GM23248 (cell line): ENCODE measurements at places on chromosomes 4 and X. TPM values are rescaled to one million over a fixed set of nuclear protein-coding genes. Genes with fewer than 3 reads are reported as not detected.

XK gene
- not detected in 2 replicates for polyA plus RNA-seq

USP51 gene
- 0.23 and 0.48 TPM in 2 replicates for polyA plus RNA-seq

DMP1 gene
- polyA plus RNA-seq: not detected in 2 replicates

GUCY1A1 gene
- polyA plus RNA-seq: 0.05 TPM in 1 of 2 replicates, not detected in the other

HCFC1 gene
- 12.5 and 12.6 TPM in 2 replicates for polyA plus RNA-seq

MAPK10 gene
- 0.73 and 1.1 TPM in 2 replicates for polyA plus RNA-seq

KLHL13 gene
- polyA plus RNA-seq: 0.11 TPM in 1 of 2 replicates, not detected in the other

COL4A6 gene
- polyA plus RNA-seq: 0.06 and 0.11 TPM in 2 replicates

IDUA gene
- polyA plus RNA-seq: 26.4 and 28.8 TPM in 2 replicates

ATP1B4 gene
- not detected in 2 replicates for polyA plus RNA-seq

PCDH19 gene
- 0.05 and 0.16 TPM in 2 replicates for polyA plus RNA-seq

PQBP1 gene
- 45.4 and 49.7 TPM in 2 replicates for polyA plus RNA-seq

CT83 gene
- not detected in 2 replicates for polyA plus RNA-seq

NEXMIF gene
- not detected in 2 replicates for polyA plus RNA-seq

- DNase-seq: no peak
Observed at GRCh38 chr4:125346616-125347015, 31.9 kb downstream of the FAT4 start.

- peak; percentile 80 for DNase-seq
Observed at GRCh38 chr4:158253350-158253980, 43.2 kb downstream of the TMEM144 start.

GRCh38 chr4:125773502-125773901, 458.7 kb downstream of the FAT4 start:
- DNase-seq: no peak

GRCh38 chr4:870951-871350, 45.0 kb upstream of the CPLX1 start:
- DNase-seq: no peak

- peak; percentile 37 for DNase-seq
Observed at GRCh38 chrX:40496728-40497127, 84.0 kb upstream of the ATP6AP2 start.

DNA sequence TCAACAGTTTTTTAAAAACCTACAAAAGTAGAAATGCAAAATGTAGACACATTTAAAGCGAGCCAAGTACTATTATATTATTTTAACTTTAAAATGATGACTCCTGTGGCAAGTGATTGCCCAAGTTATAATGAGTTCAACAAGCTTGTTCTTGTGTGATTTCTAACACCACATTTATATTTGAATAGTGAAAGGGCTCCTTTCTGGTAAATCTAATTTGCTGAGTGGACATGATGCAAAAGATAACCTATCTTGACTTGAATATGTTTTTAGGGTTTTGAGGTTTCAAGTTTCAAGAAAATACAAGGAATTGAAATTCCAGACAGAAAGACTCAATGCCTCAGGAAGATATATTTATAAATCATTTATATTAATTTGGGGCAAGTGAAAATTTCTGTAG, 1.1 kb upstream of the EPGN start:
- DNase-seq: no peak

DNA sequence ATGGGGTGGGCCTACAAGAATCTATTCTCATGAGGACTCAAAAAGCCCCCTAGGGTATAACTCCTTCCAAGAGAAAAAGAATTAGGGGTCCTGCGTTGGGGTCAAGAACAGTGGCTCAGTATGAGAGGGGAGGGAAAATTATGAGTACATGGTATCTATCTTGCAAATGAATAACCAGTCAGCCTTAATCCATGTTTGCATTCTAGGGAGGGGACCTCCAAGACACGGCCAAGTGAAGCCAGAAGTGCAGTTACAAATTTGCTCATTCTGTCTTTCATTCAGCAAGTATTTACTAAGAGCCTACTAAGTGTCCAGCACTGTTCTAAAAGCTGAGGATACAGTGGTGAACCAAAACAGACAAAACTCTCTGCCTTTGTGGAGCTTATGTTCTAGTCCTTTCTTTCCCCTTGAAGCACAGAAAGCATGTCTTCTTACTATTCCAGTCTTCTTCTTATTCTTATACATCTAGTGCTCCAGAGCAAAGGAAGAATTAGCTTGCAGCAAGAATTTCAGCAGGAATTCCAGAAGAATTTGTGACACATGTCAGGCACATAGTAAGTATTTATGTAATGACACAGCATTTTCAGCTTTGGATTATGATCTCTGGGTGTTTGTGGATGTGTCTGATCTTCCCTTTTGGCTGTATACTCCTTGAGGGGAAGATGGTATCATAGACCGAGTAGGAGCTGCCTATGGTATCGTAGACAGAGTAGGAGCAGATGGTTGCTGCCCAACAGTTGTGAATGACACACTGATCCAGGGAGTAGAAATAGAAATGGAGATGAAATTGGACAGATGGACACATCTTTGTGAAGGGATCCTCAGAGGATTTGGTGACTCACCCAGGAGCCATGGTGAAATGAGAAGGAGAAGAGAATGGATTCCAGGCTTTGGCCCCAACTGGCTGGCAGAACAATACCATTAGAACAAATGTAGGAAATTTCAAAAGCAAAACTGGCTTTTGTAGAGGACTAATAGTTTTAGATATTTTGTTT, 75.9 kb downstream of the COQ2 start:
- peak; percentile 66 for DNase-seq

DNA sequence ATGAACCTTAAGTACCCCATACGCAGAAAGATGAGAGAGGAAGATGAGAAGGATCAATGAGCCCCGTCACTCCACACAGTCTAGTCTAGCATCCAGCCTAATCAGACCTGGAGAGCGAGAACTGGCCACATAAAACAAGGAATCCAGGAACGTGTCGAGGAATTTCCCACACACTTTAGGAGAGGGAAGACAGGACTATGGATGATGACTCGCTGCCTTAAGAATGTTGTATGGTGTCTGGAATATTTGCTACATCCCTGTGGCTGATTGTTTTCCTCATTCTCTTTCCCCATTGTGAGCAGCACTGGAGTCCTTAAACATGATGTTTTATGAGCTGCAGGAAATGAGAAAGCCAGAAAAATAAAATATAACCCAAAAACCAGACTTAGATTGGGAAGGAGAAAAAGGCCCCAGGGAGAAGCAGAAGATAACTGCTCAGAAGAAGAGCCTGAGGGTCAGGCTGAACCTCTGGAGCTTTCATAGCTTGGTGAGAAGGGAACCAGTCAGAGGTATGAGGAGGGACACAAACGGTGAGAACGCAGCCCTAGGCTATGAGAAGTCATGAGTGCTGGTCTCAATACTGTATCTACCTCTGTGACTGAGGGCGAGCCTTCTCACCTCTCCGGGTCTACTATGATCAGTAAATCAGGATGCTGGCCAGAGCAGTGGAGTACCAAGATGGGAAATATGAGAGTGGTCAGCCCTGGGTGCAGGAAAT, 139.5 kb upstream of the NOCT start:
- DNase-seq: peak; percentile 87

- DNase-seq: peak; percentile 67
Observed at GRCh38 chr4:33831442-33832066, 2412.8 kb downstream of the ARAP2 start.

GRCh38 chrX:136778020-136778419, 2.7 kb downstream of the ARHGEF6 start:
- peak; percentile 11 for DNase-seq

DNA sequence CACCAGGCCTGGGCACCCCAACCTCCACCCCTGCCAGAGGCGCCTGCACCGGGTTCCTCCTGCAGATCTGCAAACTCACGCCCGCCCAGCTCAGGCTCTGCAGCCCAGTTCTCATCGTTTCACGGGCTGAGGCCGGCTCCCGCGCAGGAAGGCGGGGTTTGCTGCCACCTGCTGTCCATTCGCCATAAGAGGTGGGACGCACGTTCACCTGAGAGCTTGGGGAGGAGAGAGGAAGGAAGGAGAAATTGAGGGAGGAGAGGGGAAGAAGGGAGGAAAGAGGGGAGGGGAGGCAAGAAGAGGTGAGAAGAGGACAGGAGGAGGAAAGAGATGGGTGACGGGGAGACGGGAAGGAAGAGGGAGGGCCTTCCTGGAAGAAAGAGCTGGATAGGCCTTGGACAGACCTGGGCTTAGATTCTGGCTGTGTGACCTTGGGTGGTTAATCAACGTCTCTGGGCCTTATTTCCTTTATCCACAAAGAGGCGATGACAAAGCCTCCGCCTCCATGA, 114.5 kb downstream of the ADRA2C start:
- DNase-seq: peak; percentile 78

GRCh38 chr4:21410372-21410771, 538.2 kb downstream of the KCNIP4 start:
- DNase-seq: no peak

DNA sequence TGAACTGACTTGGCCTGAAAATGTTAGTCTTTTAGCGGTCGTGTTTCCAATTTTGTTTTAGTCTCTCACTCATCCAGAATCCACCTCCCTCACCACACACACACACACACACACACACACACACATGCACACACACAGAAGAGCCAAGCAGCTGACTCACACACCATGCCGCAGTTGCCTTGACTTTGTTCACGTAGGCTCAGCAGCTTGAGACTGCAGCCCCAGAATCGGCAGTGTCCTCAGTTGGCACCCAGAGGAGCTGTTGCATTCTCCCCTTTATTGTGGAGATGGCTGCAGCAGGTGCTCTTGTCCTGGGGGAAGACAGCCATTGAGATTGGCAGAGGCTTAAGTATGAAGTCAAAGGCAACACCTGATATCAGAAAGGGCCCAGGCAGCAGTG, 20.9 kb upstream of the XPNPEP2 start:
- DNase-seq: peak; percentile 80

GRCh38 chrX:8851231-8851886, 50.2 kb upstream of the FAM9A start:
- no peak for DNase-seq

GRCh38 chr4:107442538-107443111, 277.4 kb downstream of the PAPSS1 start:
- no peak for DNase-seq

- no peak for DNase-seq
Observed at GRCh38 chr4:120814886-120815285, 107.6 kb downstream of the PRDM5 start.

GRCh38 chr4:154120690-154121345, 331.9 kb upstream of the SFRP2 start:
- no peak for DNase-seq

GRCh38 chr4:87806520-87806919, 7.2 kb downstream of the IBSP start:
- DNase-seq: peak; percentile 69

DNA sequence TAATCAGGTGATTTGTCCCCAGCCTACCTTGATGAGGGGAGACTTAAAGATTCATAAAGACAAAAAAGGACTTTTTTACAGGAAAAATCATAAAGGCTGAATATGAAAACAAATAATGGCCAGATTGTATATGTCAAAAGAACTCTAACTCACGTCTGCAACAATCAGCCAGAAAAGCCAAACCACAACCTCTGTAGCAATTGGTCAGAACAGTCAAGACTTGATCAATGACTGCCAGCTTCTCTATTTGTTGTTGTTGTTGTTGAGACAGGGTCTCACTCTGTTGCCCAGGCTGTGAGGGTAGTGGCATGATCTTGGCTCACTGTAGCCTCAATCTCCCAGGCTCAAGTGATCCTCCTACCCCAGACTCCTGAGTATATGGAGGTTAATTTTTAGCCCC, 35.9 kb upstream of the PPA2 start:
- DNase-seq: no peak

DNA sequence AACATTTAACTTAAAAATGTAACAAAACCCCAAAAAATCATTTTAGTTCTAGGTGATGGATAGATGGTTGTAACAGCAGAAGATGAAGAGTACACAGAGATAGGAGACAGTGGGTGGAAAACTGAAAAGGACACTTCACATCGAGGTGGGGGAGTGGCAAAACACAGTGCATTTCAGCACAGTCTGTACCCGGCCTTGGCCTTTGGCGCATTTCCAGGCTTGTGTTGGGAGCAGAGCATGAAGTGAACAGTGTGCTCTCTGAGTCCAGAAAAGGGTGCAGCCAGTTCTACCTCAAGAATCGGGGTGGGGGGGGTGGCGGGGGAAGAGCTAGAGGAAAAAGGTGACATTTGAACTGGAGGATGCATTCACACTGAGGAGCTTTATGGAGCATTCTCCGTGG, 4.3 kb downstream of the TSPYL2 start:
- DNase-seq: peak; percentile 21

GRCh38 chr4:16713271-16713670, 185.2 kb downstream of the LDB2 start:
- no peak for DNase-seq

DNA sequence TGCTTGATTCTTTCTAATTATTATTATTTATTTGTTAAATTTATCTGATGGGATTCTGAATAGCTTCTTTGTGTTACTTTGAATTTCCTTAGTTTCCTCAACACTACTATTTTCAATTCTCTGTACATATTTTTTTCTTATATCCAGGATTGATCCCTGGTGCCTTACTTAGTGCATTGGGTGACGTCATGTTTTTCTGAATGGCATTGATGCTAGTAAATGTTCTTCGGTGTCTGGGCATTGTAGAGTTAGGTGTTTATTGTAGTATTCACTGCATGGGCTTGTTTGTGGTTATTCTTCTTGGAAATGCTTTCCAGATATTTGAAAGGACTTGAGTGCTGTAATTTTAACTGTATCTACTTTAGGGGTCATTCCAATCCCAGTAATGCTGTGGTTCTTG, 938.1 kb downstream of the FAM133A start:
- DNase-seq: no peak

DNA sequence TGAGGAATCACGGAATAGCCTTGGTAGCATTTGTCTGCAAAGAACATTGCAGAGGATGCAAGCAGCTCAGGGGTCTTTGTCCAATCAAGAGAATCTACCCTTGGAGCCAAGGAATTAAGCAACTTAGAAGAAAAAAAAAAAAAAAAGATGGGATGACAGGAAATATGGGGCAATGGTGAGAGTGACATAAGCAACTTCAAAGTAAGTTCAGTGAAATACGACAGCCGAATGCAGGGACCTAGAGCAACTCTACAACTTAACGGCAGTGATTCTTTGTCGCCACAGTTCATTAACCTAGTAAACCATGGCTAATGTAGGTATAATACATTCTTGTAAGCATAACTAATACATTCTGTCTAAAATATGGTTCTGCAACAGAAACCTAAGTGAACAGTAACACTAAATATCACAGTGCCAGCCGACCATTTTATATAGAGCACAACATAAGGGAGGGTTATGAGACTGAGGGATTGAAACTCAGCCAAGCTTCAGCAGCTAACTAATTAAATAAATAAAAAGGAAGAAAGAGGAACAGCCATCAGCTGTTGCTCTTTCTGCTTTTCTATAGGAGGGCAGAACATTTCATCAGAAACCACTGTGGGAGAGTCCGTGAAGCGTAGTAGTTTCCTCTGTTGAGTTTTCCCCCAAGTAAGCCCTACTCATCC, 74.7 kb downstream of the PPARGC1A start:
- DNase-seq: no peak

DNA sequence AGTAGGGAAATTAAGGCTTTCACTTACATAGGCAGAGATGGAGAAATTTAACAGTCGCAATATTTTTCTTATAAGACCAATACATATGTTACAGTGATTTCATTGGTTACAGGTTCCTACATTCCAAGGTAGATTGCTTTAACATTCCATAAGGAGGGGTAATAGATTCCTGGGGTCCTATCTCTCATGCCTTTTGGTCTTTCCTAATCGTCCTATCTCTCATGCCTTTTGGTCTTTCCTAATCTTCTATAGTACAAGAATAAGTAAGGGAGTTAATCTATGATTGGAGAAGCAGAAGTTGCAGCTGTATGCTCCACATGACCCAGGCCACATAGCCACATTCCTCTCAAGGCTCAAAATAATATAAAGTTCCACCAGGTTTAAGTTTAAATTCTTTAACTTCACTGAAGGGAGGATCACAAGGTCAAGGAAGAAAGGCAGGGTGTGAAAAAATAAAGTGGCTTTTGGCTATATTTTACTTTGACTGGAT, 285.0 kb upstream of the BOD1L1 start:
- no peak for DNase-seq
